ENCODE measurements at places on chromosomes 1 and 21.

DNA sequence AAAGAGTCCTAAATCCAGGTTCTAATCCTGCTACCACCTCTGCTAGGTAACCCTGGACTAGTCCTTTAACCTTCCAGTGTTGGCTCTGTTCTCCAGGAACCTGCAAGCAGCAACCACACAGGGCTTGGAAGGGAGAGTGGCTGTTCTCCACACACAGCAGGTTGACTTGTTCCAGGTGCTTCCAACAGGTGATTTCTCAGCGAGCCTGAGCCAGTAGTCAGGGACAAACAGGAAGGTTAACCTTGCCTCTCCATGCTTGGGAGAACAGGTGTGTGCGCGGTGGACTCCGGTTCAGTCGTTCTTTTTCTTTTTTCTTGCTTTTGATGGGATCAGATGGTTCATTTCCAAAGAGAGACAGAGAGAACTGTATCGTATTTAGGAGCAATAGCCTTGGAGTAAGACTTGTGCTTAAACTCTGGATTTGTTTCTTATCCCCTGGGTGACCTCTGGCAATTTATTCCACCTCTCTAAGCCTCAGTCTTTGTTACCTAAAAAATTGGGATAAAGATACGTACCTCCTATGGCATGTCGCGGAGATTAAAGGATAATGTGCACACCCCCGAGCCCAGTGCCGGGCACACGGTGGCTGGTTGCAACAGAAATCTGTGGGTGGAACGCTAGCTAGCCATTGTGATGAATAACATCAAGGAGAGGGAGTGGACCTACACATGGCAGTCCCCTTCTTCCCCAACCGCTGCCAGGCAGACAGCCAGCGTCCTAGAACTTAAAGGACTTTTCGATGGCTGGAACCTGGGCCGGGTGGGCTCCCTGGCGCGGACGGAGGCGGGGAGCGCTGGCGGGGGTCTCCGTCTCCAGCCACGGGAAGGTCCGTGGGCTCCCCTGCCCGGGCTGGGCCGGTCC is 583 bp upstream of the CACHD1 start:
- no peak for DNase-seq

DNA sequence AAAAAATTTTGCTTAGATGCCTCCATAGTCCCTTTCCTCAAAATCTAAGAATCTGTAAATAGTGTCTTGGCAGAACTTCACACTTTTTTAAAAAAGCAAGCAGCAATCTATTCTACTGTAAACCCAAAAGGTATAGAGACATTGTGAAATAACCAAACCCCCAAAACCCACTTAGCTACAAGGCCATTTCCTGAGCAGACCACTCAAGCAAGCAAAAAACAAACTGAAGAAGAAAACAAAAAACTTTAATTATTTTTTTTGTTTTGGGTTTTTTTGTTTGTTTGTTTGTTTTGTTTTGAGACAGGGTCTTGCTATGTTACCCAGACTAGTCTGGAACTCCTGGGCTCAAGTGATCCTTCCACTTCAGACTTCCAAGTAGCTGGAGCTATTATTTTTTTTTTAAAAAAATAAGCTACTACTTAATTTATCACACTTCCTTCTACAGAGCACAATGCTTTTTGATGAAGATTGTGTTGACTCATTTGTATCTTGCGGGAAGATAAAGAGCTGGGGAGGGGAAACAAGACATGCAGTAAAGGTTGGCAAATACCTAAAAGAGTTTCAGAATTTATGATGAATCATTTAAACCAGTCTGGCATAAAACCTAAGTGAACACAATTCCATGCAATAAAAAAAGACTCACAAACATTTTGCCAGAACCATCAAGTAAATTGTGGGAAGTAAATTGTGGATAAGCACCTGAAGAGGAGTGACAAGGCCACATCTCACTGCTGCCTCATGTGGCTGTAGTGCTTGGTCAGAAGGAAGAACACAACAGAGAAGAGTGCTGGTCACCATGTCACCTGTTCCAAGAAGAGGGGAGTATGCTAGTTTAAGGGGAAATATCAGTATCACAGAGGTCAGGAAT is 2.7 kb upstream of the PTPN22 start:
- no peak for DNase-seq

- no peak for DNase-seq
Observed at GRCh38 chr1:244782056-244782455, 53.4 kb upstream of the COX20 start.

- no peak for DNase-seq
Observed at GRCh38 chr1:204102029-204102611, 29.2 kb downstream of the SOX13 start.

- DNase-seq: peak; percentile 58
Observed at GRCh38 chr1:234486858-234487840, 8.2 kb upstream of the TARBP1 start.

DNA sequence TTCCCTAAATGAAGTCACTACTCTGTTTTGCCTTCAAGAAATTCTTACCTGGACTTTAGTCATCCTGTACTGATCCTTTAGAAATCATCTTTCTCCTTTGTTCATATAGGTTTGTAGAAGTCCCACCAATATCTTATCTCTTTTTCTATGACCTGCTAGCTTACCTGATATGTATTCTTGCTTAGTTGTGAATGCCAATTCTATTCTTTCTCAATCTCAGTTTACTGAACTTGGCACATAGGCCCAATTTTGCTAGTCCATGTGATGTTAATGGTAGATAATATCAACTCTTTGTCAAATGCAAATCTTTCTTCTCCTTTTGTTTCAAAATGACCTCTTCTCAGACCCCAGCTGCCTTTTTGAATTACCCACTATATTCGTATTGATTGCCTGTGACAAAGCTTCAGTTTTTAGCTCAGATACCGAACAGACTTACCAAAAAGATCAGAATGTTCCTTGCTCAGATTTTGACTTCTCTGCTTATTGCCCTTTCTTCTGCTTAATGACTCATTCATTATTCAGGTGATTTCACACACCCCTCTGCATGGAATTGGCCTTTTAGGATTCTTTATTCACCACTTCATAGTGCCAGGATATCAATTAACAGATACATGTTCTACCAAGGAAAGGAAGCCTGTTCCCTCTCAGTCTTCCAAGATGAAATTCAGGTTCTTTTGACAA is 20.6 kb downstream of the IPO9 start:
- DNase-seq: no peak

GRCh38 chr21:32585970-32586369 is 647 bp upstream of the TCP10L start:
- DNase-seq: no peak

GRCh38 chr1:212640223-212640878 is 31.8 kb downstream of the ATF3 start:
- no peak for DNase-seq

GRCh38 chr1:77548285-77548684 is 134.2 kb downstream of the ZZZ3 start:
- DNase-seq: no peak

- no peak for DNase-seq
Observed at GRCh38 chr21:41566500-41567014, 58.6 kb upstream of the TMPRSS2 start.

- DNase-seq: no peak
Observed at GRCh38 chr1:24349891-24350290, 30.7 kb downstream of the GRHL3 start.

GRCh38 chr1:75559136-75559535 is 51.8 kb downstream of the SLC44A5 start:
- no peak for DNase-seq

DNA sequence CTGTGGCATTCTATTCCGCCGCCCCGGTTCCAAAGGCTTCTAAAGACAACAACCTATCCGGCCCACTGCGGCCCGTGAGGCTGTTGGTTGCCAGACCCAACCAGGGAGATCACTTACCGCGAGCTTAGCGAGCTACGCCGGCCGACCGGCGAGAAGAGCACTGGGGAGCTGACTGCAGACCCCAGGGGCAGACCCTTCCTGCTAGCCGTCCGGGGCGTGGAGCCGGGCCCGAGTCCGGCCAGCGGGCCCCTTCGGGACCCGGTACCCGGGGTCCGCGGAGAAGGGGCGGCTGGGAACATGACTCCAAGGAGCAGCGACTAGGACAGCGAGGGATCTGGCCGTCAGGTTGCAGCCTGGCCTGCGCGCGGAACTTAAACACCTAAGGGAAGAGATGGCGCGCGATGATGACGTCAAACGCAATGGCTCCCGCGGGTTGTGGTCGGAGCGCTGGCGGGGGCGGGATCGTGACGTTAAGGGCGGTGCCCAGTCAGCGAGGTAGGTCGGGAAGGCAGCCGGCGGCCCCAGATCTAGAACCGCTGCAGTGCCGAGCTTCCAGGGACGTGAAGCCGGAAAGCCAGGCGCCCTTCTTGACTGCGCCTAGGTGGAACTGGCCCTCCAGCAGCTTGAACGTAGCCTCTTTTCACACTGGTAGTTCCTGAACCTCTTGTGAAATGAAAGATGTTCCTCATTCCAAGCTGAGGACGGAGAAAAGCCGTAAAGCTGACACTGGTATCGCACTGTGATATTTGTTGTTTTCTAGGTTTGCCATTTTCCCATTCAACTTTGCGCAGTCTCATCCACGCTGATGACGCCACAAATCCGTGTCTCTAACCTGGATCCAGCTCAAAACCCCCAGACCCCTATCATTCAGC is at the start of gene NUP133:
NUP133 (minus strand) TSS at position 391 of the 872 bp plus-strand sequence; CDS start at position 299, 92 bp downstream.
- DNase-seq: peak; percentile 100

GRCh38 chr1:1243807-1244191 is 2.7 kb downstream of the C1QTNF12 start:
- DNase-seq: no peak

- no peak for DNase-seq
Observed at GRCh38 chr21:25790122-25790877, 55.5 kb downstream of the GABPA start.

DNA sequence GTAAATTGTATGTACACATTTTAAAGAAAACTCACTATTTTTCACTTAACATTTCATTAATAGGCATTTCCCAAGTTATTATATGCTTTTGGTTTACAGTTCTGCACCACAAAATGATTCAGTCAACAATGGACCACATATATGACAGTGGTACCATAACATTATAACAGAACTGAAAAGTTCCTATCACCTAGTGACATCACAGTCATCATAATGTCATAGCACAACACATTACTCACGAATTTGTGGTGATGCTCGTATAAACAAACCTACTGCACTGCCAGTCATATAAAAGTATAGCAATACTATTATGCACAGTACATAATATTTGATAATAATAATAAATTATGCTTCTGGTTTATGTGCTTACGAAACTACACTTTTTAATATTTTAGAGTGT is 30.9 kb downstream of the DNAI4 start:
- DNase-seq: no peak

DNA sequence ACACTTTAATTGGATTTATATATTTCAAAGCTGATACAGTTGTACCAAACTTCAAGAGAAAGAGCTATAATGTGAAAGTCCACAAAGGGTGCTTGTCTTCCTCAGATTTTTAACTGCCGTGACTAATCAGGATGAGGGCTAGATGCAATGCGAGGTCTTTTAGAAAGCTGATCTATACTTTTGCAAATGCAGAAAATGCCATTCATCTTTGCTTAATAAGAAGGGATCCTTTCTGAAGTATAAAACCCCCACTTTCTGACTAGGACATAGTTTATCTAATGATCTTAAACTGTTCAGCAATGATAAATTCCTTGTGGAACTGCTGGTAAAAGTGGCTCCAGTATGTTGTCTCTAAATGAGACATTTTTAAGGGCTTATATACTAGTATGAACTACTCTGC is 102.7 kb upstream of the NGF start:
- DNase-seq: no peak

DNA sequence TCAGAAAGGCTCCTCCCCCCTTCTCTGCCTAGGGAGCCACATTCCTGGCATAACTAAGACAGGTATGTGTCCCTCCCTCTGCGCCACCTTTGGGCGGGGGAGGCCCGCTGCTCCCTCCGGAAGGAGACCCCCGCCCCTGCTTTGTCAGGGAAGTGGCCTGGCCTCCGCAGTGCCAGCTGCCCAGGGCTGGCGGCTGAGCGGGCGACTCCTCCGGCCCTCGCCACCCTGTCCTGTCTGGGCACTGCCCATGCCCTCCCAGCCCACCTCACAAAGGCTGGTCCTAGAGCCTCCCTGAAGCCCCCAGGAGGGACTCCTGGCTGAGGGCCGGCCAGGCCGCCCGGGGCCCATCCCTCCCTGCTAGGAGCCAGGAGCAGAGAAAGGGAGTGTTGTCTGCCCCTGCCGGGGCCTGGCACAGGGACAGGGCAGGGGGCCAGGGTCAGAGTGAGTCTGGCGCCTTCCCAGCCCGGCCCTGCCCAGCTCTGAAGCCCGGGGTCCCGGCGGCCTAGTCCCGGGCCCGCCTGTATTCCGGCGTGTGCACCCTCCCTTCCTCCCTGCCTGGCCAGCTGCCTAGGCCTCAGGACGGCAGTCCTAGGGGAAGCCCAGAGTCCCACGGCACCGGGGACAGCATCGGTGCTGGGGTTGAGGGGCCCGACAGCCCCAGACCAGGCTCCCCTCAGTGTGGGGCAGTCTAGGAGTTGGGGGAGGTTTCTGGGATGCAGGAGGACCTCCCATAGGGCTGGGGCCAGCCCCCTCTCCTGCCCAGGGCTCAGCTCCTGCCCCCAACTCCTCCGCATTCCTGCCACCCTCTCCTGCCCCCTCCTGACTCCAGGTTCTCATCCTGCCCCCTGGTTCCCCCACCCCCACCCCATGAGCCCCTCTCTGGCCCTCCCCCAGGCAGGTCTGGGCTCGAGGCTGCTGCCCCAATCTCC is 5.1 kb downstream of the AGRN start:
- no peak for DNase-seq

DNA sequence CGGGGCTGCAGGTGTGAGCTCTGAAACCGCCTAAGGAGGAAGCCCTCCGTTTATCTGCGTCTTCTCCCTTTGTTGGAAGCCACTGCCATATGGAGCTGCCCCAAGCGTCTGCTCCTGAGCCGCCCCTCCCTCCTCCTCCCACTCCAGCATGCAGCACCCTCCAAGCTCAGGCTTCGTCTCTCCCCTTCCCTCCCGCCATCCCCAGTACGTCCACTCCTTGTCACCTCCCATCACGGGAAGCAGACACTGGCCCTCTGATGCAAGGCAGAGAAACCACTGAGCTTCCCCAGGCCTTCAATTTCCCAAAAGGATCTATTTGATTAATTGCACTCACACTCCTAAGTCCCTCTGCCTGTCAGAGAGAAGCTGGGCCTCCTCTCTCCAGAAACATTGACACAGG is 52.5 kb downstream of the NFASC start:
- DNase-seq: no peak

DNA sequence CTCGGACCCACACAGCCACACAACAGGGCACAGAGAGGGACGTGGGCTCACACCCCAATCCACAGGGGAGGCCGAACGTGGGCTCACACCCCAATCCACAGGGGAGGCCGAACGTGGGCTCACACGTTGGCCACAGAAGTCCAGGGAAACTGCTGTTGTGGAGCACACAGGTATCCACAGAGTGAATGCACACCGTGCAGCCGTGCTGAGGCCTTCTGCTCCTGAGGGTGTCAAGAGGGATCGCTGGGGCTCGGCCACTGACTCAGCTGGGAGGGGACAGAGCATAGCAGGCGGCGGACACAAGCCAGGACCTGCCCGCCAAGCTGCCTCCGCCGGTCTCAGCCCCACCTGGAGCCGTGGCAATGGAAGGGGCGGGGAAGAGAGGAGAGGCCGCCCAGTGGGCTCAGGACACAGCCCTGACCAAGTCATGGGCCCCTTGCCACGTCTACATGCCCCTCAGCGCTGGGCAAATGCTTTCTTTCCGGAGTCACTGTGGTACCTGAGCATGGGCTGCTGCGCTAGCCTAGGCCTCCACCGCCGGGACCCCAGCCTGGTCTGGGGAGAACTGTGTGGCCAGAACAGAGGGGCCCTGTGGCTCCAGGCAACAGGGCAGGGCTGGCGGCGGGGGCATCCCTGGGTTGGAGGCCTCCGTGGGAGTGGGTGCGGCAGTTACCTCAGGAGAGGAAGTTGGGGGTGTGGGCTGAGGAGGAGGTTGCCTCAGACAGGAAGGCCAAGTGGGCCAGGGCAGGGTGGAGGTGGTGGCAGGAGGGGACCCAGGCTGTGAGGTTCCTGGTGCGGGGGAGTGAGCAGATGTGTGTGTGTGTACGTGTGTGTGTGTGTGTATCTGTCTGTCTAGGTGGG is 1.2 kb downstream of the SYTL1 start:
- no peak for DNase-seq
